Activated CD4-positive, alpha-beta T cell treated with anti-CD3 and anti-CD28 coated beads for 24 hours (primary cell): ENCODE measurements at places on chromosomes 16 and 17.

- DNase-seq: no peak
These were observed 492.6 kb downstream of the TOX3 start for GRCh38 chr16:52054326-52054725.

DNA sequence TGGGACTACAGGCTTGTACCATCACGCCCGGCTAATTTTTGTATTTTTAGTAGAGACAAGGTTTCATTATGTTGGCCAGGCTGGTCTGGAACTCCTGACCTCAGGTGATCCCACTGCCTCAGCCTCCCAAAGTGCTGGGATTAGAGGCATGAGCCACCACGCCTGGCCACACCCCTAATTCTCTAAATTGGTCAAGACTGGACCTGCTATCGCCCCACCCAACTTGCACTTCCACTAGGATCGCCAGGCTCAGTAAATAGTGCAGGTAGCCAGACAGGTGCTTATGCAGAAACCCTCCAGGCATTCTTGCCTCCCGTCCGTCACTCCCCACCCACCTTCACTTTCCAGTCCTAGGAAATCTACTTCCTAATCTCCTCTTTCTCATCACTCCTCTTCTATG is 481.4 kb upstream of the EEF2KMT start:
- no peak for DNase-seq

GRCh38 chr17:44307387-44308186 is 814 bp upstream of the RUNDC3A start:
- no peak for DNase-seq

- DNase-seq: no peak
These were observed 34.4 kb downstream of the CMIP start for GRCh38 chr16:81478876-81479511.

DNA sequence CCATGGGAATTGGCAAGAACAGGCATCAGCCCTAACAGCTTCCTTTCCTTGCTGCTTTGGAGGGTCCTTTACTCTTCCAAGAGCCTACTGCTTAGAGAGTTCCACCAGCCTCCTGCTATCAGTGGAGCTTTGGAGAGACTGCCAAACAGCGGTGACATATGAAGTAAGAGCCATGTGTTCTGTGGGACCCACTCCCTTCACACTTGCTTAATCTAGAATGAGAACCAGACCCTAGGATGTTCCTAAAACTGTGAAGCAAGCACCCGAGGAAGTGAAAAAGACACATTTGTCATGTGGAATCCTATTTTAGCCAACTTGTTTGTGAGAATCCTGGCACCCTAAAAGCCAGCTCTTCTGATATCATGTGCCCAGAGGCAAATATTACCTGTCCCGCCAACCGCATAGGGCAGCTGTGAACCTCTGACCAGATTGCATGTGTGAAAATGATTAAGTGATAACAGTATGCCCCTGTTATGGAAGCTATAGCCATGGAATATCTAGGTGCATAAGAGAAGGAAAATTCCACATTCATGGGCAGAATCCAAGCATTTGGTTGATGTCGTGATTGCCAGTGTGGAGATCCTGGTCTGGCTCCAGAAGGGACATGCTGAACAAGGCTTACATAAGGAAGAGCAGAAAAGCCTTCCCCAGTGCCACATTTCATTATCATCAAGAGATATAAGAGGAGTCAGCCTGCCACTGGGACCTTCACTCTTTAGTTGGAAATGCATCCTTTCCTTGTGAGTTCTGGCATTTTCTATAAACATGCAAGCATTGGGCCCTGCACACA is 18.7 kb downstream of the RCVRN start:
- DNase-seq: no peak

GRCh38 chr16:49855280-49855821 is 561 bp downstream of the ZNF423 start:
- DNase-seq: no peak

DNA sequence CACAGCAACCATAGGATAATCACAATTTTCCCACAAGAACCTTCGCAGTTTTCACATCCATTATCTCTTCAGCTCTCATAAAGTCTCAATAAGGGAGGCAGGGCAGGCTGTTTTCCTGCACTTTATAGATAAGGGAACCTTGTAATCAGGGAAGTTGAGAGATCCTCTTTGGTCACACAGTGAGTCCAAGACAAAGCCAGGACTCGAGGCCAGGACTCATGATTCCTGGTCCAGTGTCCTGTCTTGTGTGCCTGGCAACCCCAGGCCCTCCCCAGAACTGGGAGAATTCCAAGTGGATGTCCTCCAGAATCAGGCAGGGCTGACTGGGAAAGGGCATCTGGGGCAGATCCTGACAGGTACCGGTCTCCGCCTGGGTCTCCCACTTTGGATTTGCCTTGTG is 23.1 kb upstream of the PHF12 start:
- no peak for DNase-seq

DNA sequence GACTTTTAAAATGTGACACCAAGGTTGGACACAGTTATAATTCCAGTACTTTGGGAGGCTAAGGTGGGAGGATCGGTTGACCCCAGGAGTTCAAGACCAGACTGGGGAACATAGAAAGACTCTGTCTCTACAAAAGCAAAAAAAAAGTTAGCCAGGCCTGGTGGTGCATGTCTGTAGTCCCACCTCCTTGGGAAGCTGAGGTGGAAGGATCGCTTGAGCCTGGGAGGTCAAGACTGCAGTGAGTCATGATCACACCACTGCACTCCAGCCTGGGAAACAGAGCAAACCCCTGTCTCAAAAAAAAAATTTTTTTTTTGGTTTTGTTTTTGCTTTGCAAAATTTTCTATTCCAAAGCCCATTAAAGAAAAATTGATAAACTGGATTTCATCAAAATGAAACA is 281.4 kb downstream of the BCAS3 start:
- no peak for DNase-seq

- DNase-seq: no peak
These were observed 14.9 kb downstream of the USP7 start for GRCh38 chr16:8948831-8949230.

GRCh38 chr17:69405096-69405495 is 9.4 kb upstream of the MAP2K6 start:
- no peak for DNase-seq

GRCh38 chr17:48047113-48047740 is 932 bp upstream of the NFE2L1 start:
- DNase-seq: no peak

DNA sequence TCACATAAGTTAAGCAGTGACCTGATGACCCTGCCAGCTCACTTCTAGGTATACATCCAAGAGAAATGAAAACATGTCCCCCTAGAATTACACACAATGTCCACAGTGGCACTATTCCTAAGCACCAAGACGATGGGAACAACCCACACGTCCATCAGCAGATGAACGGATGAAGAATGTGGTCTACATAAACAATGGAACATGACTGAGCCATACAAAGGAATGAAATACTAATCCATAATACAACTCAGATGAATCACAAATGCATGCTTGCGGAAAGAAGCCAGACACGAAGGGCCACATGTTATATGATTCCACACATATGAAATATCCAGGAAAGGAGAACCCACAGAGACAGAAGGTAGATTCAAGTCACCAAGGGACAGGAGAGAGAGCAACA is 17.4 kb downstream of the USP22 start:
- no peak for DNase-seq

GRCh38 chr16:15907863-15908478 is 19.6 kb upstream of the CEP20 start:
- peak; percentile 19 for DNase-seq

GRCh38 chr16:23453338-23454052 is 506 bp upstream of the COG7 start:
- no peak for DNase-seq

DNA sequence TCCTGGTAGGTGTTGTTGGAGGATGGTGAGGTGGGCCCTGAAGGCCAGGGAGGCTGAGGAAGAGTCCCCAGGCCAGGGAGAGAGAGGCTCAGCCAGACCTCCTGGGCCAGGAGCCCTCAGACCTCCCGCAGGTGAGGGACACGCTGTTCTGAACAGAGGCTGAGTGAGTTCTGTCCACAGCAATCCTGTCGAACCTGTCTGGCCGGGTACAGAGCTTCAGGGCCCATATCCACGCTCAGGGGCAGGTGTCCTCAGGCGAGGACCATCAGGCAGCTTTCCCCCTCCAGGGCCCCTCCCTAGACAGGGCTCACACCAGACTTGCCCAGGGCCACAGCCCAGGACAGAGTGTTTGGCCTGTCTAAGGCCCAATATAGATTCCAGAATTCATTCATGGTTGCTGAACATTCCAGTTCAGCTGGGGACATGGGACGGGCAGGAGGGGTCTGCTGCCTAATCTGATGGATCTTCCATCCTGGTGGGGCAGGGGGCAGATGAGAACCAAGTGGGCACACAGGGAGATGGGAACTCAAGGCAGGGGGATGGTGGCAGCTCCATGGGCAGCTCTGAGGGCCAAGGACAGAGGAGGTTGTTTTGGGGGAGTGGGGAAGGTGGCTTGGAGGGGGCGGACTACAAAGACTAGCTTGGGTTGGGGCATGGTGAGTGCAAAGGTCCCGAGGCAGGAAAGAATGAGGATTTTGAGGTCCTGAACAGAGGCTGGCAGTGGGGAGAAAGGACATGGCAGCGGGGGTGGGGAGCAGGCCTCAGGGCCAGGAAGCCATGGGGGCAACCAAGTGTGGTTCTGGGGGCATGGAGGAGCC is 23.4 kb upstream of the MPRIP start:
- DNase-seq: no peak

- DNase-seq: no peak
These were observed 11.4 kb downstream of the ELMO3 start for GRCh38 chr16:67210069-67210937.

- no peak for DNase-seq
These were observed 1.7 kb downstream of the ANKRD40CL start for GRCh38 chr17:50765454-50766221.
